ENCODE measurements at places on chromosomes 1 and 21.

DNA sequence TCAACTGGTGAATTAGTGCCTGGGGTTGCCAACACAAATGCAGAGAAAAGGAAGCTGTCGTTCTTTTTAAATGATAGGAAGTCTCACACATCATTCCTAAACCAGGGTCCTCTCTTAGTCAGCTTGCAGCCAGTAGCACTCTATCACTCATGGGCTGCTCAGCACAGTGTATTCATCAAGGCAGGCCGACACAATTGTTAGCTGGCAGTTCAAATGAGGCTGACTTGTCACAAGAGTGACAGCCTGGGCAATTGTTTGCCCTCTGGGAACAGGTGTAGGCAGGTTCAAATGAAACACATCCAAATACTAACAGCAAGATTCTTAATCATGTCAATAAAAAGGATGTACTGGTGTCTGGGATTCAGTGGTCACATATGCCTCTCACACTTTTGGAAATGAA lies 76.9 kb downstream of the ERICH3 start:
- DNase-seq = no peak

DNA sequence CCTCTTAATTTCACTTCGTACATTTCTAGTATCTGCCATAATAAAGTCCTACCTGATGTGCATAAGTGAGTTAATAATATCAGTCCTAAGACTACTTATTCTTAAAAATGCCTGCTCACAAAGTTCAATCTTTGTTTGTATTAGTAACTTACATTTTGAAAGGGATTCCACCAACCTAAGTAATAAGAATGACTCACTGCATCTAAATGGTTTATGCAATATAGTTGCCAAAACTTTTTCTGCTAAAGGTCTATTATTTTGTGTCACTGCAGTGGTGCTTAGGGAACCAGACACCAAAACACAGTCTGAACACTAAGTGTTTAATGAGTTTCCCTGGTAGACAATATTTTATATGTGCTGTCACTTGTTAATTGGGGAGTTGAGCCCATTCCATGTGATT lies 1.8 kb downstream of the ZNF669 start:
- DNase-seq = no peak

DNA sequence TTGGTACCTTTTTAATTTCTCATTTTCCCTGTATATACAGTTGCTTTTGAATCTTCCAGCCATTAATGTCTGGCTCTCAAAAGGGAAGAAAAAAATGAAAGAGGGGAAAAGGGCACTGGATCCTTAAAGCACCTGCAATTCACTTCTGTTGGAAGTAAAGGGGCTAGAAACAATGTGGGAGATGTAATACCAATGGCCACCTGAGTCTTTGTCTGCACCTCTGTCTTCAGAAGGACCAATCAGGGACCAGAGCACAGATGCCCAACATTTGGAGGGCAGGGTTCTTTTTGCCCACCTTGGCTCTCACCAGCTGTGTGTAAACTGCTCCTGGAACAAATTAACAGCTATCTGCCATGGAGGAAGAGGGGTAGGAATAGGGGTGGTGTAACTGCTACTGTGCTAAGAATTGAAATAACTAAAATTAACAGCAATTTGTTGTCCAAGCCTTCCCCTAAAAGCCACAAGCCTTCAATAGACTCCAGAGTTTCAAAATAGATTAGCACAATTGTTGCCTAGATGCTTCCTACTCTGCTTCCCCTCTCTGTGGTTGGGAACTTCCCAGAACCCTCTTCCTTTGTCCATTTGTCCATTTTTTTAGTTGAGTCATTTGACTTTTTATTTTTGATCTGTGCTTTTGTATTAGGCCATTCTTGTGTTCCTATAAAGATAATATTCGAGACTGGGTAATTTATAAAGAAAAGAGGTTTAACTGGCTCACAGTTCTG lies 11.5 kb upstream of the LRRC8B start:
- peak; percentile 87 for DNase-seq

GRCh38 chr1:3978990-3979325 lies 78.9 kb upstream of the C1orf174 start:
- no peak for DNase-seq

DNA sequence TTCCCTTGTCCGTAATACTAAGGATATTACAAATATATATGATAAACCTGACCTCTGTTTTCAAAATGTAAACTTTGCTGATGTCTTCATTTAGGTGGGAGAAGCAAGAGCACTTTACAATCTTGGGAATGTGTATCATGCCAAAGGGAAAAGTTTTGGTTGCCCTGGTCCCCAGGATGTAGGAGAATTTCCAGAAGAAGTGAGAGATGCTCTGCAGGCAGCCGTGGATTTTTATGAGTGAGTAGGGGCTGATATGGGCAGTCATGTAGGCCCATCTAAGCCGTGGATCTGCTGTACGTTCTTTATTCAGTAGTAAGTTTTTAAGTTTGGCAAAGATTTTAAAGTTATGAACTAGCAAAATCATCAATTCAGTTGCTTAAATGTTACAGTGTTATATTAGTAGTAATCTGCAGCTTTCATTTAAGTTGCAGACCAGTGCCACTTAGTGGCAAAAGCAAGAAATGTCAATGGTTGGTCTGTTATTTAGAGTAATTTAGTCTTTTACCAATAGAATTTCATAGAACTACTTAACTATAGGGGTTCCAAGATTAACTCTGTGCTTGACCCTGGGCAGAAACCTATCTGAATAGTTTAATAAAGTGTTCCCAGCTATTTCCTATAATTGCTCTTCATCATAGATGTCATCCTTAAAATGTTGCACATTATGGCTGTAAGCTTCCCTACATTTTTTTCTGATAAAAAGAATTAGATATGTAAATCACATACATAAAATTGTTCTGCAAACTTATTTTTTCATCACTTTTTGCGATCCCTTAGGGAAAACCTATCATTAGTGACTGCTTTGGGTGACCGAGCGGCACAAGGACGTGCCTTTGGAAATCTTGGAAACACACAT lies 21.3 kb downstream of the GPSM2 start:
- peak; percentile 49 for DNase-seq
